CD4-positive, alpha-beta memory T cell (primary cell): ENCODE measurements at places on chromosomes 16 and 17.

GRCh38 chr17:2151358-2152033, 96.6 kb downstream of the HIC1 start:
- DNase-seq: no peak

DNA sequence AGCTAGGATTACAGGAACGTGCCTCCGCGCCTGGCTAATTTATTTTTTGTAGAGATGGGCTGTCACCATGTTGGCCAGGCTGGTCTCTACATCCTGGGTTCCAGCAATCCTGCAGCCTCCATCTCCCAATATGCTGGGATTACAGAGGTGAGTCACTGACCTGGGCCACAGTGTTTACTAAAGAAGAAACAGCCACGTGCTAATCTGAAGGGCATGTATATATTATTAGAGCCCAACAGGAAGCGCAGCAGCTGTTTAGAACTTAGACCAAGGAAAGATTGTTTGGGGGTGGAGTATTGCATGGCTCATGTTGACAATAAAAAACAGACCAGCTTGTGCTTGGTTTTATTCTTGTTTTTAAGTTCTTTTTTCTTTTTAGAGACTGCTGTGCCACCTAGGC, 60.2 kb downstream of the HAPSTR1 start:
- DNase-seq: no peak

DNA sequence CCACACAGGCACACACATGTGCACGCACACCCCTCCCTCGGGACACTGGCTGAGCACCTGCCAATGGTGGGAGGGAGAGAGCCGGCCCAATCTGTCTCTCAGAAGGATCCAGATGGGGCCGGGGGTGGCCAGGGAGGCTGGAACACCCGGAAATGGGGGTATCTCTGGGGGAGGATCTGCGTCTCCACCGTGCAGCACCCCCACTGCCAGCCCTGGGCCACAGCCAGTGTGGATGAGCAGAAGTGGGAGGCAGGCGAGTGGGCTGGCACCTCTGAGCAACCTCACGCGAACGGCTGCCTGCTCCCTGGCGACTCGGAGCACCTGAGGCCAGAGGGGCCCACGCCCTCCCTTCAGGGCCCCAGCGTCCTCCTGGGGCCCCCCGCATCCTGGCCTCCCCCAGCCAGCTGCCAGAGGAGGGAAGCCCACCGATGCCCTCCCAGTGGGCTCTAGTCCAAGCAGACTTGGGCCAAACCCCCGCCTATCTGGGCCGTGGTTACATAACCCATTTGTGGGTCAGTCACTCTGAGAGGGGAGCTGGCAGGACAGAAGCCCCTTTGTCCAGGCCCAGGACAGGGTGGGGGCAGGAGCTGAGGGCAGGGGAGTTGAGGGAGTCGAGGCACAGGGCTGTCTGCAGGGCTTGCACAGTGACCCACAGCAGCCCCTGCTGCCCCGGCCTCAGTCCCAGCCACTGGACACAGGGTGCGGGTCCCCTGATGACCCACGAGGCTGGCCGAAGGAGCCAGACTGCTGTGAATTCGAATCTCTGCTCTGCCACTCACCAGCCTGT, 5.6 kb downstream of the CASKIN1 start:
- no peak for DNase-seq

DNA sequence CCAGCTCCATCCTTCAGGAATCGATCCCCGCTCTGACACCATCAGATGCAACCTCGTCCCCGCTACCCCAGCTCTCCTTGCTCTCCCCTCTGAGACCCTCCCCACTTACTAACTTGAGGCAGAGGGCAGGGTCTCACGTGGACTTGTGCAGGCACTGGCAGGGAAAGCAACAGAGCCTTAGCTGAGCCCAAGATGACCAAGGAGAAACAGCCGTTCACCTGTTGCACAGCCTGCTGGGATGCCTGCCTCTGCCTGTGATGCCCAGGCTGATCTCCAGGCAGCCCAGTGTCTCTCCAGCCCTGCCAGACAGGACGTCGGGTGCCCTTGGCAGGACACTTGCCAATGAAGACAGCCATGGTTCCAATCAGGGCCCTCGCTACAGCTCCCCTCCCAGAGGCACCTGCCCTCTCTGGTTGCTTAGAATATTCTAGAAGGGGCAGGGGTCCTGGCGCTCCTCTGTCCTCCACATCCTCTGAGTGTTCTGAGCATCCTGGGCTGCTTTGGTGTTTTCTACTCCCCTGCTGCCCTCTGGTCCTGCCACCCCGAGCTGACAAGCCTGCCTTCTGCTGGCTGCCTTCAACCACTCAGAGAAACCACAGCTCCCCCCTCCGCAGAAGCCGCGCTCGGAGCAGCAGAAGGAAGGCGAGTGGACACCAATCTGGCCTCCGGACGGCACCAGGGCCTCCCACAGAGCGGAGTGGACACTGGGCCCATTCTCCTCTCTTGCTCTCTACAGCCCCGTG, 6.7 kb downstream of the CEP295NL start:
- no peak for DNase-seq

DNA sequence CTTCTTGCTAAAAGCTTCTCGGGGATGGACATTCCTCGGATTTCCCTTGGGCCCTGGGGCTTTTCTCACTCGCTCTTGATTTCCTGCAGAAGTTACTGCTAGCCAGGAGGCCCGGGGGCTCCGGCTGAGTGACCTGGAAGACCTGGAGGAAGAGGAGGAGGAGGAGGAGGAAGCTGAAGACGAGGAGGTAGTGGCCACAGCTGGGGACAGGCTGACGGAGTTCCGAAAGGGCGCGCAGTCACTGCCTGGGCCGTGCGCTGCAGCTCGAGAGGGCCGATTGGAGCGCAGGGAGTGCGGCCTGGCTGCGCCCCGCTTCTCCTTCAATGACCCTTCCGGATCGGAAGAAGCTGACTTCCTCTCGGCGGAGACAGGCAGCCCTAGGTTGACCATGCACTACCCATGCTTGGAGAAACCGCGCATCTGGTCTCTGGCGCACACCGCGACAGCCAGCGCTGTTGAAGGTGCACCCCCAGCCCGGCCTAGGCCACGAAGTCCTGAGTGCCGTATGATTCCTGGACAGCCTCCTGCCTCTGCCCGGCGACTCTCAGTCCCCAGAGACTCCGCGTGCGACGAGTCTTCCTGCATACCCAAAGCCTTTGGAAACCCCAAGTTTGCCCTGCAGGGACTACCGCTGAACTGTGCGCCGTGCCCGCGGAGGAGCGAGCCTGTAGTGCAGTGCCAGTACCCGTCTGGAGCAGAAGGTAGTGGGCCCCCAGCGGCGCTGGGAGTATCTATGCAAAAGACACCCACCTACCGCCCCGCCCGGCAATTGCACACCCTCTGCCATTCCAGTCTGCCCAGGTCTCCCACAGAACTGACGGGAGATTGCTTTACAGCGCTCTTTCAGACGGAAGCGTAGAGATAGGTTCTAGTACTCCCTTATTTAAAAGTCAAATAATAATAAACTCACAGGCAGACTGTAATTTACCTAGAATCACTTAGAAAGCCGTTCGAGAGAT, 4.9 kb downstream of the IRX6 start:
- no peak for DNase-seq

DNA sequence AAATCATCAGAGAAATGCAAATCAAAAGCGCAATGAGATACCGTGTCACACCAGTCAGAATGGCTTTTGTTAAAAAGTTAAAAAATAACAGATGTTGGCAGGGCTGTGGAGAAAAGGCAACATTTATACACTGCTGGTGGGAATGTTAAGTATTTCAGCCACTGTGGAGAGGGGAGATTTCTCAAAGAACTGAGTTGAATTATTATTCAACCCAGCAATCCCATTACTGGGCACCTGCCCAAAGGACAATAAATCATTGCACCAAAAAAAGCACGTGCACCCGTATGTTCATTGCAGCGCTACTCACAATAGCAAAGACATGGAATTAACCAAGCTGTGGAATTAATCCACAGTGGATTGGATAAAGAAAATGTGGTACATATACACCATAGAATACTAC, 204.7 kb downstream of the HS3ST4 start:
- no peak for DNase-seq

GRCh38 chr16:86854626-86855294, 276.4 kb downstream of the FOXL1 start:
- no peak for DNase-seq

GRCh38 chr17:10357768-10358167, 15.0 kb downstream of the MYH13 start:
- no peak for DNase-seq

- DNase-seq: no peak
Observed at GRCh38 chr16:11033629-11034420, 89.5 kb downstream of the CLEC16A start.

GRCh38 chr16:5870886-5871691, 773.5 kb upstream of the EEF2KMT start:
- no peak for DNase-seq

- DNase-seq: no peak
Observed at GRCh38 chr17:79002796-79003593, 6.6 kb downstream of the CANT1 start.

- peak; percentile 62 for DNase-seq
Observed at GRCh38 chr16:57994778-57995177, 5.7 kb downstream of the ZNF319 start.

- no peak for DNase-seq
Observed at GRCh38 chr17:34519282-34519681, 60.1 kb upstream of the TMEM132E start.

GRCh38 chr16:4651827-4652226, 27.2 kb downstream of the MGRN1 start:
- DNase-seq: no peak

DNA sequence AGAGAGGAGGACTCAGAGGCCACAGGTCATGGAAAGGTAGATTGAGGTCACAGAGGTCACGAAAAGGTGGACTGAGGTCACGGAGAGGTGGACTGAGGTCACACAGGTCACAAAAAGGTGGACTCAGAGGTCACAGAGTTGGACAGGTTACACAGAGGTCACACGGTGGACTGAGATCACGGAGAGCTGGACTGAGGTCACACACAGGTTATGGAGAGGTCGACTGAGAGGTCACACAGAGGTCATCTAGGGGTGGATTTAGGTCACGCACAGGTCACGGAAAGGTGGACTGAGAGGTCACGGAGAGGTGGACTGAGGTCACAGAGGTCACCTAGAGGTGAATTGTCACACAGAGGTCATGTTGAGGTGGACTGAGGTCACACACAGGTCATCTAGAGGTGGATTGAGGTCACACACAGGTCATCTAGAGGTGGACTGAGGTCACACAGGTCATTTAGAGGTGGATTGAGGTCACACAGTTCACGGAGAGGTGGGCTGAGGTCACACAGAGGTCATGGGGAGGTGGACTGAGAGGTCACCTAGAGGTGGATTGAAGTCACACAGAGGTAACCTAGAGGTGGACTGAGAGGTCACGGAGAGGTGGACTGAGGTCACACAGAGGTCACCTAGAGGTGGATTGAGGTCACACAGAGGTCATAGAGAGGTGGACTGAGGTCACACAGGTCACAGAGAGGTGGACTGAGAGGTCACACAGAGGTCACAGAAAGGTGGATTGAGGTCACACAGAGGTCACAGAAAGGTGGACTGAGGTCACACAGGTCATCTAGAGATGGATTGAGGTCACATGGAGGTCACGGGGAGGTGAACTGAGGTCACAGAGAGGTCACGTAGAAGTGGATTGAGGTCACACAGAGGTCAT, 26.7 kb upstream of the JPT2 start:
- no peak for DNase-seq

- DNase-seq: no peak
Observed at GRCh38 chr16:51994597-51994996, 552.3 kb downstream of the TOX3 start.

DNA sequence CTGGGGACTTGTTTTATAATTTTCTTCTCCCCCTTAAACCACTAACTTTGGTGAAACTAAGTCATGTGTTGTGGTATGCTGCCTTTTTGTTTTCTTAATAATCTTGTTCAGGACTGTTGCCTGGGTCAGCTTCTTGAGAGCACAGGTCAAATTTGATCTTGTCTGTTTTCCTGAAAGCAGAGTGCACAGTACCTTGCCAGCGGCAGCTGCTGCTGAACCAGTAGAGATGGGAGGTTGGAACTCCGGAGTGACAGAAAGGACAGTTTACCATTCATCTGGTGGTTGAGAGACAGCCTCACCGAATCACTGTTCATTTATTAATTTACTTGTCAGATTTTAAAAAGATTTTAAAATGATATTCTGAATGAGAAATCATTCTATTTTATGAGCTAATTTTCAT, 125.0 kb downstream of the PHKB start:
- DNase-seq: no peak

- DNase-seq: no peak
Observed at GRCh38 chr17:65696739-65697394, 135.4 kb upstream of the AXIN2 start.

GRCh38 chr17:58092101-58092796, 9.0 kb downstream of the DYNLL2 start:
- DNase-seq: no peak

DNA sequence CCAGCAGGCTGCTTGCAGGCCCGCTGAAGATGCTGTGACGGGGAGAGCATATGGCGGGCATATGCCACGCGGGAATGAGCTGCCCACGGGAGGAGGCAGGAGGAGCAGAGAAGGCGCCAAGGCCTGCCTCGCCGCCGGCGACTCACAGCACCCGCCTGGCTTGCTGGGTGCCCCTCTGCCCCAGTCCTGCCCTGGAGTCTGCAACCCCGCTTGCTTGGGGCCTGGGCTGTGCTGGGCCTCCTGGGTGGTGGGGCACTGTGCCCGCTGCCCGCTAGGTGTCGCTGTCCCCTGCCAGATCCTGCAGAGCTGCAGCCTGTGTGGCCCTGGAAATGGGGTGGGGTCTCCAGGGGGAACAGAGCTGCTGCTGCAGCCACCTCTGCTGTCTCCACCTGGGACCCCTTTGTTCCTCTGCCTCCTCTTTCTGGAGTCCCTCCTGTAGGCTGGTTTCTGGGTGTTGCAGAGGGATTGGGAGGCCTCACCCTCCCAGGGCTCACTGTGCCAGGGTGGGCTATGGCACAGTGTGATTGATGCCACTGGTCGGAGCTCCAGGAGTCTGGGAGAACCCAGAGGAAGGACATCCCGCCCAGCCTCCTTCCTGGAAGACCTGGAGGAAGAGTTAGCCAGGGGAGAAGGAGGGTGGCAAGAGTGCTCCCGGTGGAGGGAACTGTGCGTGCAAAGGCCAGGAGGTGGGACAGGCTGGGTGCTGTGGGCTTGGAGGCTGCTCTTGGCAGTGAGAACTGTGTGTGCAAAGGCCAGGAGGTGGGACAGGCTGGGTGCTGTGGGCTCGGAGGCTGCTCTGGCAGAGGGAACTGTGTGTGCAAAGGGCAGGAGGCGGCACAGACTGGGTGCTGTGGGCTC, 141.0 kb upstream of the CIBAR2 start:
- peak; percentile 52 for DNase-seq

GRCh38 chr16:78436846-78437245, 337.4 kb downstream of the WWOX start:
- no peak for DNase-seq

- no peak for DNase-seq
Observed at GRCh38 chr16:7585705-7586104, 253.1 kb downstream of the RBFOX1 start.
